ENCODE measurements at places on chromosomes 16 and 17.

GRCh38 chr17:5901731-5902130, 168.4 kb upstream of the WSCD1 start:
- DNase-seq, result no peak

- peak; percentile 31 for DNase-seq
These were observed 54.5 kb downstream of the NDE1 start for GRCh38 chr16:15704545-15704987.

DNA sequence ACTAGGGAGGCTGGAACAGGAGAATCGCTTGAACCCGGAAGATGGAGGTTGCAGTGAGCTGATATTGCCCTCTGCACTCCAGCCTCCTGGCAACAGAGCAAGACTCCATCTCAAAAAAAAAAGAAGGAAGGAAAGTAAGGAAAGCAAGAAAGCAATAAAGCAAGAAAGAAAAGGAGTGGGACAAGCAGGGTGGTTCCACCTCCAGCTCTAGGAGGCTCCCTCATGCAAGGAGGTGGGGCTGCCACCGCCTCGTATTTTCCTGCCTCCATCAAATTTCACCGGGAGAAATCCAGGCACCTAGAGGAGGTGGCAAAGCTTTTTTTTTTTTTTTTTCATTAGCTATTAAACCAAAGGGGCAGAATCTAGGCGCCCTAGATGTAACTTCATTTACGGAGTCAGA, 1.0 kb downstream of the CYB561 start:
- no peak for DNase-seq

DNA sequence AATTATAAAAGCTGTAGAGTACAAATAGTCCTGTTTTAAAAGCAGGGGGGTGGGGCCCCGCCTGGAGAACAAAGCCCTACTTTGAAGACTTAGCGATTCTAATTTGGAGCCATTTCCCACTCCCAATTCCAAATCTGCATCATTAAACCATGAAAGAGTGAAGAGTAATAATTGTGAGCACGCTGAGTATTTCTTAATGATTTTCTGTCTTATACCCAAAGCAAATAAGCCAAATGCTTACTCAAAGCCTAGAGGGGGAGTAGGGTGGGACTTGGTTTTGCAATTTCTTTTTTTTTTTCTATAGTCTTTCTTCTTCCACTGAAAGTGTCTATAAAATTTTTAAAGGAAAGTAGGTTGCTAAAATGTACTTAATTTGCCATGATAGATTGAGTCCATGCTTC, 470.1 kb downstream of the TOX3 start:
- no peak for DNase-seq

- DNase-seq, result no peak
These were observed 6.5 kb upstream of the BAHCC1 start for GRCh38 chr17:81388612-81389367.

DNA sequence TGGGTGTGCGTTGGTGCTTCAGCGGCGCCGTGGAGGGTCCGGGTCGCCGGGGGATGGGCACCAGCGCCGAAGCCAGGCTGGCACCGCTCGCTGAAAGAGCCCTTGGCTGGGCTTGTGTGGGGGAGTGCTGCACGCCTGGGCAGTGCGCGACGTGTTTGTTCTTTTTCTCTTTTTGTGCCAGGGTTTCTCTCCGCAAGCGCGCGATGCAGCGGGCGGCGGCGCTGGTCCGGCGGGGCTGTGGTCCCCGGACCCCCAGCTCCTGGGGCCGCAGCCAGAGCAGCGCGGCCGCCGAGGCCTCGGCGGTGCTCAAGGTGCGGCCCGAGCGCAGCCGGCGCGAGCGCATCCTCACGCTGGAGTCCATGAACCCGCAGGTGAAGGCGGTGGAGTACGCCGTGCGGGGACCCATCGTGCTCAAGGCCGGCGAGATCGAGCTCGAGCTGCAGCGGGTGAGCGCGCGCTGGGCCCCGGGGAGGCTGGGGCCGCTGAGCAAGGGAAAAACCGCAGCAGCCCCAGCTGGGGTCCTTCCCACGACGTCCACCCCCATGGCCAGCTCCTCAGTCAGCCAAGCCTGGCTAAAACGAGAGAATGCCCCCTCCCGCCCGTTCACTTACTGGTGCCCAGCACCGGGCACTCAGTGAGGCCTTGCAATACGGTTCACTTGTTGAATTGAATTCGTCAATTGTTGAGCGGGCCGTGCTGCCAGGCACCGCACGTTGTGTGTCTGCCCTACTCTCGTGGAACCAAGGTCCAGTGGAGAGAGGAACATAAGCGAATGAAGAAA, 541 bp downstream of the GPT2 start:
- no peak for DNase-seq

GRCh38 chr16:3171181-3171854, 16.7 kb upstream of the OR1F1 start:
- DNase-seq, result no peak

DNA sequence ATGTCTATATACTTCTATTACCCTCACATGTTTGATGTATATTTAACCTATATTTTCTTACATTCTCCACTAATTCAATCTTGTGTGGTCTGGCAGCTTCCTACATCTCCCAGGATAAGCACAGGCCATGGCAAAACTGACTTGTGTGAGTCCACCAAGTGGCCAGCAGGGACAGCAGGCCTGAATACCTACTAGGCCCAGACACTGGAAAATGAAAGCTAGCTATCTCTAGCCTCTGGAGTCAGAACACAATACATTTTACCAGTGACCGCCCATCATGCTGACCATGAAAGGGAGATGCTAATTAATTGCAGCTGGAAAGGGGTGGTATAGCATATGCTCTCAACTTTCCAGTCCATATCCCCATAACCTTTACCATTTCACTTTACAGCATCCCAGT, 132.3 kb downstream of the PCTP start:
- DNase-seq, result no peak

DNA sequence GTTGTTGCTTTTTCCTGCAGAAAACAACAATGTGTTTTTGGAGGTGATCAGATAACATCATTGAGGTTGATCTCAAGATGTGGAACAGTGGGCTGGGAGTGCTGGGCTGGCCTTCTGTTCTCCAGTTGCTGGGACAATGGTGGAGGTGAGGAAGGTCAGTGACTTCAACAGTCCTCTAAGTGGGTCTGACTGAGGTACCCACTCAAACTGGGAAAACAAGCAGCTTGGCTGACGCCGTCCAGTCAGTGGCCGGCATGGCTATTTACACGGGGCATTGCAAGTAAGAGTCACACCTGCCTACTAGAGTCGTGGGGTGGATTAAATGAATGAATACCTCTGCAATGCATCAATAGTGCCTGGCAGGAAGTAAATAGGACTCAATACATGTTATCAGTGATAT, 386.7 kb upstream of the ZFHX3 start:
- DNase-seq, result no peak

DNA sequence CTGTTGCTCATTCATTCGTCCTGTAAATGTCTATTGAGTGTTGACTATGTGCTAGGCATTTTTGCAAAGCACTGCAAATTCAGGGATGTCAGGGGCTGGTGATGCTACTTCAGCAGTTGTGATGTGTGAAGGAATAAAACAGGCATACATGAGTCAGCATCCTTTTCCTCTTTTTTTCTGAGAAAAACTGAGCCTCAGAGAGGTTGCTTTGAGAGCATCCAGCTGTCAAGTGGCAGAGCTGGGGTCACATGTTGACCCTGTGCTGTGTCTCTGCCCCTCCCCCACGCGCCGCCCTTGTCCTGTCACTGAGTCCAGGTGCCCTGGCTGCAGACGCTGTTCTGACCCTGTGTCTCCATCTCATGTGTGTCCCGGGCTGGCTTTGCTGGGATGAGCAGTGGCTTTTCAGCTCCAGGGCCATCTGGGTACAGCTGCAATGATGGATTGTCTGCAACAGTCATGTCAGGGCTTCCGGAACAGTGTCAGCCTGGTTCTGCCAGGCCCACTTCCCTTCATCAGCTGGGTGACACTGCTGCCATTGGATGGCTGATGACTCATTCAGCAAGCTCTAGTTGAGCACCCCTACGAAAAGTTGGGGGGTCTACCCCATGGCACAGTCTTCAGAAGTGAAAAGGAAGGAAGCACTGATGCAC, 14.9 kb downstream of the SEC14L5 start:
- DNase-seq, result no peak

GRCh38 chr16:89841275-89841674, 13.0 kb downstream of the SPIRE2 start:
- DNase-seq, result no peak

- no peak for DNase-seq
These were observed 698.2 kb downstream of the MAF start for GRCh38 chr16:78902321-78902720.

GRCh38 chr17:74646231-74646630, 22.7 kb upstream of the CD300E start:
- DNase-seq, result no peak

- no peak for DNase-seq
These were observed 54.3 kb upstream of the DLX4 start for GRCh38 chr17:49914664-49915063.

All from fibroblast of skin of left quadriceps (primary cell).